GM12878 (cell line): ENCODE measurements at places on chromosomes 6 and 20. TPM values are rescaled to one million over a fixed set of nuclear protein-coding genes. Genes with fewer than 3 reads are reported as not detected.

DNA sequence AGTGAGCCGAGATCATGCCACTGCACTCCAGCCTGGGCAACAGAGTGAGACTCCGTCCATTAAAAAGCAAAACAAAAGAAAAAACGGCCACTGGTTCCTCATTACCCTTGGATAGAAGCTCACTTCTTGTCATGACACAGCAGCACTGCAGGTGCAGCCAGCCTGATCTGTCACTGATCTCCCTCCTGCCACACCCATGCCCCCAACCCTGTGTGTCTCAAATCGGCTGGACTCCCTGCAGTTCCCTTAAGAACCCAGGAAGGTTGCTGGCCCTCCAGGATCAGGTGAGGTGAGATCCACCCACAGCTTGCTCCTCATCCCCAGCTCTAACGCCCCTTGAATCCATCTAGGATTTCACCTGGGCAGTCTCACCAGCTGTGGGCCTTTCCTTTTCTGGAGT is 26.3 kb upstream of the NNAT start:
- no peak for DNase-seq
- no peaks in the 10 kb centered on the region for H3K4me1 ChIP-seq
- H3K27ac ChIP-seq: no peak overlapping the region
- H3K4me3 ChIP-seq: no peak overlapping the region

- no peaks in the 10 kb centered on the region for H3K27me3 ChIP-seq
- peak overlapping the region; percentile 42 for H3K27ac ChIP-seq
- peak overlapping the region; percentile 100 for H3K4me3 ChIP-seq
- H3K4me1 ChIP-seq: peaks cover 16% of the 10 kb centered on the region; the same call in 1 of the 2 replicates
Measured at GRCh38 chr20:58308680-58309527, 611 bp upstream of the RAB22A start.

GRCh38 chr6:101705866-101706265 is 312.4 kb downstream of the GRIK2 start:
- no peak for DNase-seq
- H3K27ac ChIP-seq: no peak overlapping the region
- H3K27me3 ChIP-seq: no peaks in the 10 kb centered on the region
- no peak overlapping the region for H3K4me3 ChIP-seq

- DNase-seq: no peak
- no peak overlapping the region for H3K27ac ChIP-seq
- no peak overlapping the region for H3K4me3 ChIP-seq
- no peaks in the 10 kb centered on the region for H3K4me1 ChIP-seq
- H3K27me3 ChIP-seq: no peaks in the 10 kb centered on the region
Measured at GRCh38 chr6:165705941-165706340, 42.9 kb upstream of the PDE10A start.

EEF1A2 gene
- 0.56 and 0.74 TPM in 2 replicates for total RNA-seq

DNA sequence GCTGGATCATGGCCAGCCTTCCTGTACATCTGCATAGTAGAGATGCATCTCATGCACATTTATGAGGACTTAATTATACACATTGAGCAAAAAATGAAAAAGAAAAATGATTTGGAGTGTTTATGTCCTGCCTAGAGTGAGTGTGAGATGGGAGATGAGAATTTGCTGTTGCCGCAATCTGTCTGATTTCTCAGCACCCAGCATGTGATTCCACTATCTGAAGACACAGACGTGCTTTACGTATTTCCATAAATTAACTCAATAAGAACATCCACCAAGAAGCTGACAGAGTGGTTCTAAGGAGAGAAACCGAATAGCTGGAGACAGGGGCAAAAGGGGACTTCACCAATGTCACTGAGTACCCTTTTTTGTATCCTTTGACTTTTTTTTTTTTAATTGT is 15.2 kb downstream of the EDEM2 start:
- peaks cover 3% of the 10 kb centered on the region for H3K36me3 ChIP-seq
- no peaks in the 10 kb centered on the region for H3K4me1 ChIP-seq
- H3K27ac ChIP-seq: no peak overlapping the region

DNA sequence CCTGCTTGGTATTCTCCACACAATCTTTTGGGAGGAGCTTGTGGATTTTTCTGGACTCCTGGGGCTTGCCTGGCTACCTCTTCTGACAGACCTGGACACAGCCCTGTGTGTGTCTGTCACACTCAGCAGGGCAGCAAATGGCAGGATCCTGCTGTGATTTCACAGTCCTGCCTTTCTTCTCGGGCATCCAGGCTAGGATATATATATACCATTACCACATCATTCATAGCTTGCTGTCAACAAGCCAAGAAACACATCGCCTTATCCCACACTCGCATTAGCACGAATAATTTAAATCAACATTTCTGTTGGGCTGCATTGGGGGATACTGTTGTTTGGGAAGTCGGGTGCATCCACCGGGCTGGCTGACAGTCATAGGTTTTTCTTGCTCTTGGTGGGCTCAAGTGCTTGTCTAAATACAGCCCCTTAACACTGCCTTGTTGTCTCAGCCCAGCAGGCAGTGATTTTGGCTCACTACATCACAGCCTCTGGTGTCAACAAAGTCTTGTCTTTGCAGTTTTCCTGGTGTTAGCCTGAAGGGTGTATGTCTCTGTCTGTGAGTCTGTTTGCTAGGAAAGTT is 154.9 kb upstream of the FERMT1 start:
- no peaks in the 10 kb centered on the region for H3K4me1 ChIP-seq
- no peaks in the 10 kb centered on the region for H3K27me3 ChIP-seq
- no peak for DNase-seq
